Muscle of back (tissue), 13 donors: ENCODE measurements at places on chromosomes 7 and 10.

DNA sequence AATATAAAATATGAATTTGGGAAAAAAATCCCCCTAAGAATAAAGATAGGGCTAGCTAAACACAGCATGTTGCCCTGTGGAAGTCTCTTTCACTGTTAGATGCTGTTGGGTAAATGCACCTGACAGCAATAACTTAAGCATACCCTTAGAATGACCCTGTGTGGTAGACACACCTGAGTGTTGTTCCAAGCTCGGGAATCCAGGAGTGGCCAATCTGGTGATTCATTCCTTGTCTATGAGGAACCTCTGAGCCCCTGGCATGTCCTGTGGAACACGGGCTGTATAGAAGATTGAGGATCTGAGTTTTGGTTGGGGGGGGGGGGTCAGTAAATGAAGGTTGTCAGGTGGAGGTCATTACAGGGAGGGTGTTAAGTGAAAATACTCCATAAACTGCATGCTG, 730.0 kb upstream of the IGFBP3 start:
- no peak for DNase-seq

DNA sequence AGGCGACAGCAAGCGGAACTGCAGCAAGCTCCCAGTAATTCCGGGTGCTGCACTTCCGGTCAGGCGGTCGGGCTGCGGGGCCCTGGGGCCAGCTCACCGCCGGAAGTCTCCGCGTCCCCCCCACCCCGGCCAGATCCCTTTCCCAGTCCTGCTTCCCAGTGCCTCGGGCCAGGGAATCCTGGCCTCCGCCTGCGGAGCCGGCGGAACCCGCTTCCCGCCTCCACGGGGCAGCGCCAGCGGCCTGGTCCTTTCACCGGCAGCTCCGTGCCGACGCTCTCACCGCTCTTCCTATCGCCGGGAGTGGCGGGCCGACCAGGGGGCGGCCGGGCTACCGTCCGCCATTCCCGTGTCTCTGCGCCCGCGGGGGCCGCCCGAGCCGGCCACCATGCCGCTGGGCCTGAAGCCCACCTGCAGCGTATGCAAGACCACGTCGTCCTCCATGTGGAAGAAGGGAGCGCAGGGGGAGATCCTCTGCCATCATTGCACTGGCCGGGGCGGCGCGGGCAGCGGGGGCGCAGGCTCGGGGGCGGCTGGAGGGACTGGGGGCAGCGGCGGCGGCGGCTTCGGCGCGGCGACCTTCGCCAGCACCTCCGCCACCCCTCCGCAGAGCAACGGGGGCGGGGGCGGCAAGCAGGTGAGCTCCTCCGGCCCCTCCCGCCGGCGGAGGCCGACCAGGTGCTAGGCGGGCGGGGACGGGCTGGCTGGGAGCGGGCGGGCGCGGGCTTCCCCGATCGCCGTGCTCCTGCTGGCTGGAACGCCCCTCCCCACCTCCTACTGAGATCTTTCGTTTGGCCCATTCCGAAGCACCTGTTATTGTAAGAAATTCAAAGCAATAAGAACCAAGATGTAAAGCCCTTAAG, at the start of gene GATAD1:
TSS of gene GATAD1 (plus strand) at position 138 of the 860 bp plus-strand sequence. CDS start at position 386, 248 bp downstream.
- peak; percentile 92 for DNase-seq

DNA sequence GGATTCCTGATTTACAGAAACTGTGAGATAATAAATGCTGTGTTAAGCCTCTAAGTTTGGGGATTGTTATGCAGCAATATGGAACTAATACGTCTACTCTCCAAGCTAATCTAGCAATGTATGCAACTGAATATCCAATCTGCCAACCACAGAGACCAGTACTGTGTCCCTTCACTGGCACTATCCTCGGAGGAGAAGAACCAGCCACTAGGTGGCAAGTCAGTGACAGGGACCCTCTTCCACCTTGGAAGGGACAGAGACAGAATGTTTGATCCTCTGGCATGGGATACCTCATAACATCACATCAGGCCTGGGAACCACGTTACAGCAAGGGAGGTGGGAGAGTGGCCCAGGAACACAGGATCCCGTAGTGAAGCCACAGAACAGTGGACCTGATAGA, 96.4 kb downstream of the CREM start:
- DNase-seq, result no peak

DNA sequence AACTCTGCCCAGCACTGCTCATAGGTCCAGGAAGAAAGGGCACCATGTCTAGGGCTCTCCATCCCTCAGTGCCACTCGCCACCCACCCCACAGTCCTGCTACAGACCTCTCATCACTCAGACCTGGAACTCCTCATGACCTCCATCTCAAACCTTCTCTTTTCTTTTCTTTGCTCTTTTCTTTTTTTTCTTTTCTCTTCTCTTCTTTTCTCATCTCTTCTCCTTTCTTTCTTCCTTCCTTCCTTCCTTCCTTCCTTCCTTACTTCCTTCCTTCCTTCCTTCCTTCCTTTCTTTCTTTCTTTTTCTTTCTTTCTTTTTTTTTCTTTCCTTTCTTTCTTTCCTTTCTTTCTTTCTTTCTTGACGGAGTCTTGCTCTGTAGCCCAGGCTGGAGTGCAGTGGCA, 122.2 kb downstream of the KLF6 start:
- no peak for DNase-seq

- DNase-seq, result peak; percentile 47
These were observed 110.7 kb downstream of the RNF32 start for GRCh38 chr7:156751319-156751718.

GRCh38 chr7:90681336-90682022, 85.4 kb downstream of the CDK14 start:
- no peak for DNase-seq

GRCh38 chr7:123774496-123774895, 25.7 kb upstream of the WASL start:
- no peak for DNase-seq

DNA sequence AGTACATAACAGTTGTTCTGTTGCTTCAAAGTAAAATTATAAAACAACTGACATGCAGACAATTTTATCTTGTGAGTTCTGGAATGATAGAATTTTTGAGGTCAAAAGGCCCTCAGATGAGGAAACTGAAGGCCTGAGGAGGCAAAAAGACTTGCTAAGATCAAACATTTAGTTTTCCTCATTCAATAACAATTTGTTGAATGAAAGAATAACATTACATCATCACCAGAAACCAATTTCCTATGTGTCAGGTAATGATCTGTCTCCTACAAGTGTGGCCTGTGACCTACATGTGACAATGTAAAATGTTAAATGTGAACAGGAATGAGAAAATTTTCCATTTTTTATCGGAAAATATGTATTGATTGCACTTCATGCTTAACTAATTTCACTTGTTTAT, 16.6 kb upstream of the ASB4 start:
- DNase-seq, result no peak

DNA sequence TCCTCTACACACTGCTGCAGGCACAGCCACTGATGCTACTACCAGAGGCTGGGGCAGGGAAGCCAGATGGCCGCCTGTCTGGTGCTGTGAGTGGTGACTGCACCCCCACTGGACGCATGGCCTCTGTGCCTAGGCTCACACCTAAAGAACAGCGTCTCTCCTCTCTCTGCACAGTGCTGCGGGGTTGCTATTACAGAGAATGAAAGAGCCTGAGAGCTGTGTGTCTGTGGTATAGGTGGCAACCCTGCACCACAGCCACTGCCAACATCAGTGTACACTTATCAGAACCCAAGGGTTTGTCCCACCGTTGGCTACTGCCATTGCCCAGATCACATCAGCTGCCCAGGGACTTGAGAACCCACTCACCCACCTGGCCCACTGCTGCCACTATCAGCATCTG, 4.1 kb upstream of the IFIT2 start:
- DNase-seq, result no peak

DNA sequence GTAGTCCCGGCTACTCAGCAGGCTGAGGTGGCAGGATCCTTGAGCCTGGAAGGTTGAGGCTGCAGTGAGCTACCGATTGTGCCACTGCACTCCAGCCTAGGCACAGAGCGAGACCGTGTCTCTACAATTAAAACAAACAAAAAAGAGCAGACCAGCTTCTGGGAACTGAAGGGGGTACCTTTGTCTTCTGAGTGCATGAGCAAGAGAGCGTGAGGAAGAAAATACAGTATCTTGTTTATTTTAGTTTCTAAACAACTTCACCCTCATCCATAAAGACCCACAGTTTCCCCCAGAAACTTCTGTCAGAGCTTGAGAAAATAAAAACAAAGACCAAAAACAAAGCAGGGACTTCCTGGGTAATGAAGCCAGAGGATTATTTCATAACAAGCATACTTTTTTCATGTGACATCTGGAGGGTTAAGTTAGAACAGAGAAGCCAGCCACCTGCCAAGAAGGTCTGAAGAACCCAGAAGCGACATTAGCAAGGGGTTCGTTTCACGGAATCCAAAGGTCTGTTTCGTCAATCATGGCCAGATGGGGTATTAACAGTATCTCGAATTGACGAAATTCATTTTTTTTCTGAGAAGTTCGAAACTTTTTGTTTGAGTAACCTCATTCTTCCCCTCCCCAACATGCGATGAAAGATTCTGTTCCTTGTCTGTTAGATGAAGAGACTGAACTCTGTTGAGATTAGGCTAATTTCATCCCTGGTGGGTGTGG, 10.2 kb upstream of the IL2RA start:
- DNase-seq, result no peak

DNA sequence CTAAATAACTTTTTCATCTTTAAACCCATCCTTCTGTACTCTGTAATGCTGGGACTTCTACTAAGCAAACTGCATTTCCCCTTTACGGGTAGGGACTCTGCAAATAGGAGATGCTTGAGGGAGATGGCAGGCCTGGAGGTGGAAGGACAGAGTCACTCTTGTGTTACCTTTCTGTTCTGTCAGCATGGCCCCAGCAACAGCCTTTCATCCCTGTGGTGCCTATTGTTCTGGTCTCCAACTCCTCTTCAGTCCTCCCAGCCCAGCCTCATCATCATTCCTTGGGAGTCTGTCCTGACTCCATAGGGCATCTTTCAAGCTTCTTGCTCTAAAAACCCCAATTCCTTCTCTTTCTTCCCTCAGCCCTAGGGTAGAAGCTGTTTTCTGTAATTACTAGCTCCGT, 230.0 kb downstream of the SNX13 start:
- no peak for DNase-seq

DNA sequence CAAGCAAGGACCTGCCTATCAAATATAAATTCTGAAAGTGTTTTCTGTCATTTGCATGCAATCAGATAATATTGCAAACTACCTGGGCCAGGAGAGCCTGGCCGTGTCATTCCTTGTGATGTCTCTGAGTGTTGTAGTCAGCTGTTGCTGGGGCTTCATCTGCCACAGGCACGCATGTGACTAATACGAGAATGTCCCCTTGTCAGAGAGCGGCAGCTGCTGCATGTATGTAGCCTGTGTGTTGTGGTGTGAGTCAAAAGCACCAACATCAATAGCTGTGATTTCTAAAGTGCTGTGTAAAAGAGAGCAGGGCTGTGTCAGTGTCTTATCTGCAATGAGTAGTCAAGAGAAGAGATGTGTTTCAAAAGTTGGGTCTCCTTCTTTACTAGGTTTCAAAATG, 155.4 kb downstream of the POU6F2 start:
- DNase-seq, result peak; percentile 36

DNA sequence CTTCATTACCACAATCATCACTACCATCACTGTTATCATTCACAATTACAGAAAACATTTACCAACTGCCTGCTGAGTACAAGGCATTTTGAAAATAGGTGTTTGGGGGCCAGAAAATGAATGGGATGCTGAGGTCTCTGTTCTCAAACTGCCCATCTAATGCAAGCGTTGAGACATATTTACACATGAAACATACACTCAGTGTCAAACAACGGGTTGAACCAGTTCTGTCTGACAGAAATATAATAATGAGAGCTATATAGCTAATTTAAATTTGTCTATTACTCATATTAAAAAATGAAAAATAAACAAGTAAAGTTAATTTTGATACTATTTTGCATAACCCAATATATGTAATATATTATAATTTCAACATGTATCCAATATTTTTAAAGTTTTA, 303.1 kb downstream of the KCNMA1 start:
- DNase-seq, result no peak

DNA sequence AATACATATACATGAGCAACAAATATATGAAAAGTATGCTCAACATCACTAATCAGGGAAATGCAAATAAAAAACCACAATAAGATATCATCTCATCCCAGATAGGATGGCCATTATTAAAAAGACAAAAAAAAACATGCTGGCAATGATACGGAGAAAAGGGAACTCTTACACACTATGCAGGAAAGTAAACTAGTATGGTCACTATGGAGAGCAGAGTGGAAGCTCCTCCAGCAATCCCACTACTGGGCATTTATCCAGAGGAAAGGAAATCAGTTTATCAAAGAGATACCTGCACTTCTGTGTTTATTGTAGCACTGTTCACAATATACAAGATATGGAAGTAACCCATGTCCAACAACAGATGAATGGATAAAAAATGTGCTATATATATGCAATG, 217.5 kb downstream of the SDK1 start:
- no peak for DNase-seq

DNA sequence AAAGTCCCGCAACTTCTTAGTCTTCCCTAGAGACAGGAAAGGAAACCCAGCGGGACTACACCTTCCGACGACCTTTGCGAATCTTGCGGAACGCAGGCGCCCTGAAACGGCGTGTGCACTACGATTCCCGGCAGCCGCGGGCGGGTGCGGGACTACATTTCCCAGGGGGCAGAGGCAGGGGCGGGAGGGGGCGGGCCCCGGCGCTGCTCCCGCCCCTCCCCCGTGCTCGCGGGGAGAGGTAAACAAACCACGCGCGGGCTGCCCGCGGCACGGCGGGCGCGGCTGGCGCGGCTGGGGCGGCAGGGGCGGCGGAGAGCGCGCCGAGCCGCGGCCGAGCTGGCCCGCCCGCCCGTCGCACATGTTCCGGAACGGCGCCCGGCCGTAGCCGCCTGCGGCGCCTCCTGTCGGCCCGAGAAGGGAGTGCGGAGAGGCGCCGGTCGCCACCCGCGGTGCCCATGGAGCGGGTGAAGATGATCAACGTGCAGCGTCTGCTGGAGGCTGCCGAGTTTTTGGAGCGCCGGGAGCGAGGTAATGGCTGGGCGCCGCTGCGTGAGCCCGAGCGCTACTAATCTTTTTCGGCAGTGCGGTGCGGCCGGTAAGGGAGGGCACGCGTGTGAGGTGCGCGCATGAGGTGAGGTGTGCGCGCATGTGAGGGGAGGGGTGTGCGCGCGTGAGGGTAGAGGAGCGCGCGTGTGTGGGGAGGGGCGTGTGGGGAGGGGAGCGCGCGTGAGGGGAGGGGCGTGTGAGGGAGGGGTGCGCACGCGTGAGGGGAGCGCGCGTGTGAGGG, 18.5 kb downstream of the MXI1 start:
- peak; percentile 95 for DNase-seq

DNA sequence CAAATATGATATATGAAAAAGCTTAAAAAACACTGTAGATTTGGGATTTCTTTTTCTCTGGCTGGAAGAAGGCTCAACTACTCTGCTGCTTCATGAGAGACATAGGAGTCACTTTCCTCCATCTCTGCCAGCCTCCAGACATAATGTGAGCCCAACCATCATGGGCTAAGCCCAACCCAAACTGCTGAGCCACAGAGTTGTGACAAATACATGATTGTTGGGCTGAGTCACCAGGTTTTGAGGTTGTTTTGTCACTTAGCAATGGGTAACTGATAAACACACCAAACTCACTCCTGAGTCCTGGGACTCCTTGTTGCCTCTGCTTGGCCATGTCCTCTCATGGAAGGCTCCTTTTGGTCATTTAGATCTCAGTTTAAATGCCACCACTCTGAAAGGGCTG, 381.8 kb upstream of the FZD8 start:
- DNase-seq, result peak; percentile 20
